ENCODE measurements at places on chromosomes 7 and 10.

DNA sequence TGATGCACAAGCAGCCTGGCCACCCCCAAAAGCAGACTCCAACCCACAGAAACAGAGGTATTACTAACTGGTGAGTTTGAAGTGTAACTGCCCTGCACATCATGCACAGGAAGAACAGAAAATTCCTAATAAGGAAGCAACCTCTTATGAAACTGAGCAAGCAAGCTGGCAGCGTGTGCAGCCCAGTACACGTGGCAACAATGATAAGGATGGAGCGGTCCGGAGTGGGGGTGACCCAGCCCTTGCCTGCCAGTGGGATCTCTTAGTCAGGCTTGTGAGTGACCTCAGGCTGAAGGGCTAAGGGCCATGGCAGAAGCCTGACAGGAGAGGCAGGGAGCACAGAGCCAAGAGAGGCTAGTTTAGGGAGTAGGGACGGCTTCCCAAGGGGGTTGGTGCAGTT is 22.1 kb upstream of the AOAH start:
- DNase-seq: no peak

GRCh38 chr7:33946094-33946699 is 40.9 kb downstream of the BMPER start:
- DNase-seq: no peak

GRCh38 chr10:124648738-124649137 is 95.4 kb downstream of the FAM53B start:
- peak; percentile 9 for DNase-seq

DNA sequence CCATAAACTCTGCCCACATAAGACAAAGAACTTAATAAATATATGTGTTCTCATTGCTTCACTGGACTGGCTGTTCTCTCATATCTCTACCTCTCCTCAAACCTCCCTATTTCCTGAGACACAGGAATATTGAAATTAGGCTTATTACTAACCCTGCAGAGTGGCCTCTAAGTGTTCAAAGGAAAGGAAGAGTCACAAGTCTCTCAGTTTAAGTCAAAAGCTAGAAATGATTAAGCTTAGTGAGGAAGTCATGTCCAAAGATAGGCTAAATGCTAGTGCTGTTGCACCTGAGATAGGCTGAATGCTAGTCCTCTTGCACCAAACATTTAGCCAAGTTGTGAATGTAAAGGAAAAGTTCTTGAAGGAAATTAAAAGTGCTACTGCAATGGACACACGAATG is 41.1 kb downstream of the GNAI1 start:
- no peak for DNase-seq

GRCh38 chr10:1577945-1578344 is 159.4 kb downstream of the ADARB2 start:
- no peak for DNase-seq

- DNase-seq: no peak
These were observed 35.7 kb downstream of the GSDME start for GRCh38 chr7:24721481-24722001.

DNA sequence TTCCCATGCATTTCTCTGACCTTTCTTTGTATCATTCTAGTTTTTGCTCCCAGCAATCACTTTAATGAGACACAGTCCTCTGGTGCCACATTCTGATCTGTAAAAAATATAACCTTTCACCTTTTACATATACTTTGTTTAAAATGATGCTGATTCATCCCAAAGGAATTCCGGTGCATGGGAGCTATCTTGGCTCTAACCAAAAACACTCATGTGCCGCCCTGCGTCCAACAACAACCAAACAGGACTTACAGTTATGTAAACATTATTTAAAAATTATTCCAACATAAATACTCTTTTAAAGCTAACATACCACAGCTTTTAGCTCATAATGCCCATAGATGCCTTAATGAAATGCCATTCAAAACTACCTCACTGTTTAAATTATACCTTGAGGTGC is 7.7 kb upstream of the OPALIN start:
- DNase-seq: no peak

DNA sequence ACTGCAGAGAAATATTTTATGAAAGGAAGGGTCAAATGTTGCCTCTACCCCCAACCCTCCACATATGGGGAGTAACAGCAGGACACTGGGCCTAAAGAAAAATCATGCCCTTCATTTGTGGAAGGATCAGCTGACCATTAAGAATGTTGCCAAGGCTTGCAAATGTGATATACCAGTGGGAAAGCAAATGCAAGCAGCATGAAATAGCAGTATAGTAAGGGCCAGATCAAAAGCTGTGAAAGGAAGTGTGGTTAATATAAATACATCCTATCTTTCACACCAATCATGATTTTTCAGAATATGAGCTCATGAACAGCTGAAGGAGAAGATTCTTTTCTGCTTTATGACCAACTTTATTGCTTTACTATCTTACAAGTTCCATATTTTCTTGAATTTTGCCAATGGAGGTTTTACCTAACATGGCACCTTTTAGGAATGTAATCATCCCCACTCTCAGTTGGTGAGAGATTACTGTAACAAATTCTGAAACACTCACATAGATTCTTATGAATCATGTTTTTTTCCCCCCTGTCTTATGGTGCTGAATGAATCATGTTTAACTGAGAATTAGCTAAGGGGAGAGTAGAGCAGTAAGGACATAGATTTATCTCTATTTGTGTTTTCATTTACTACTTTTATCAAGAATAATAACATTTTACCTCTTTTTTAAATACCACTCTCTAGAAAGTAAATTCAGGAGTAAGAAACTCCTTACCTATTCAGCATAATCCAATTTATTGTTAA is 12.1 kb upstream of the ATAD1 start:
- no peak for DNase-seq

DNA sequence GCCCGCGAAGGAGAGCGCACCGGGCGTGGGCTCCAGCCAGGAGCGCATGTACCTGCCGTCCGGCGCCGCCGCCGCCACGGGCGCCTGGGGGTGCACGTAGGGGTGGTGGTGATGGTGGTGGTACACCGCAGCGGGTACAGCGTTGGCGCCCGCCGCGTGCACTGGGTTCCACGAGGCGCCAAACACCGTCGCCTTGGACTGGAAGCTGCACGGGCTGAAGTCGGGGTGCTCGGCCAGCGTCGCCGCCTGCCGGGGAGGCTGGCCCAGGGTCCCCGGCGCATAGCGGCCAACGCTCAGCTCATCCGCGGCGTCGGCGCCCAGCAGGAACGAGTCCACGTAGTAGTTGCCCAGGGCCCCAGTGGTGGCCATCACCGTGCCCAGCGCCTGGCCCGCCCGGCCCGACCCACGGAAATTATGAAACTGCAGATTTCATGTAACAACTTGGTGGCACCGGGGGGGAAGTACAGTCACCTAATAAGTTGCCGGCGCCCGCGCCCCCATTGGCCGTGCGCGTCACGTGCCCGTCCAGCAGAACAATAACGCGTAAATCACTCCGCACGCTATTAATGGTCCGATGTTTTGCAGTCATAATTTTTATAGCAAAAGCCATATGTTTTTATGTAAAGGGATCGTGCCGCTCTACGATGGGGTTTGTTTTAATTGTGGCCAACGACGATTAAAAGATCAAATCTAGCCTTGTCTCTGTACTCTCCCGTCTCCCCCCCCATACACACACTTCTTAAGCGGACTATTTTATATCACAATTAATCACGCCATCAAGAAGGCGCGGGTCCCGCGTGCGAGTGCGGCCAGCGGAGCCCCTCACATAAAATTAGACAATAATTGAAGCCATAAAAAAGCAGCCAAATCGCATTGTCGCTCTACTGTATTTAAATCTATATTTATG is at the start of gene HOXA9:
HOXA9 (minus strand) TSS at position 449 of the 907 bp plus-strand sequence; CDS start at position 369, 80 bp downstream.
- no peak for DNase-seq

GRCh38 chr7:11592699-11593098 is 239.3 kb downstream of the THSD7A start:
- DNase-seq: no peak

DNA sequence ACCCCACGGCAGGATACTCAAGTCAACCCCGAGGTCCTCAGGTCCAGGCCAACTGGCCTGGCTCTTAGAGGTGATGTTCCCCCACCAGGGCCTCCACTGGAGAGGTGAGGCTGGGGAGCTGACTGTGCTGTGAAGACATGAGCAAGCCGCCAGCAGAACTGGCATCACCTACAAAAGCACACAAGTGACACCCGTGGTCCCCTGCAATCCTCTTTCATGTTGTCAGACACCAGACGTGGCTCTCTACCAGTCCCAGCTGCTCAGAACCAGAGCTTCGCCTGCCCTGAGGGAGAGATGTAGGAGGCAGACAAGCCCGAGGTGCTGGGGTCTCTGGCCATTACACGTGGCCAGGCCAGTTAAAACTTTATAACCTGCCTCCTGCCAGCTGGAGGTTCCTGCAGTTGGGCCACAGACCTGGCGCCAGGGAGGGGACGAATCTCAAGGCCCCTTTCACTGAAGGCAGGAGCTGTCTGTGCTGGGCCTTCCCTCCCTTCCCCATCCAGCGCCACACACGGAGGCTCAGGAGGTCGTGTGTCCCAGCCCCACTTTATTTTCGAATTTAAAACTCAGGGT is 2.2 kb downstream of the COMTD1 start:
- peak; percentile 64 for DNase-seq

- peak; percentile 82 for DNase-seq
These were observed 148.8 kb downstream of the HECW1 start for GRCh38 chr7:43260980-43261878.

GRCh38 chr10:113960617-113961181 is 83.0 kb upstream of the ADRB1 start:
- DNase-seq: no peak

- peak; percentile 29 for DNase-seq
These were observed 234.3 kb downstream of the COBL start for GRCh38 chr7:51082096-51082840.

DNA sequence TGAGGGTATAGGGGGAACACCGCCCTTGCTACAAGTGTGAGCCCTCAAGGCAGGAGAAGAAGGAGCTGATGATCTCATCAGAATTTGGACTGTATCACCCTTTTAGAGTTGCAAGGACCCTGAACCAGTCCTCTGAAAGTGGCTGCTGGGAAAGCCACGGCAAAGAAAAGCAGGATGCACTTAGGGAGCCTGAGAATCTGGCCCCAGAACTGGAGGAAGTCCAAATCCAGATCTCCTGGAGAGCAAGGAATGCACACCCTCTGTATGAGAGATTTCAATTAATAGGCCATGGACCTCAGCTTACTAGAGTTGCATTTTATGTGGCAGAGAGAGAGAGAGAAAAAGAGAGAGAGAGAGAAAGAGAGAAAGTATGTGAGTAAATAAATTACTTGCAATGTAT is 662.9 kb downstream of the CCSER2 start:
- DNase-seq: no peak

DNA sequence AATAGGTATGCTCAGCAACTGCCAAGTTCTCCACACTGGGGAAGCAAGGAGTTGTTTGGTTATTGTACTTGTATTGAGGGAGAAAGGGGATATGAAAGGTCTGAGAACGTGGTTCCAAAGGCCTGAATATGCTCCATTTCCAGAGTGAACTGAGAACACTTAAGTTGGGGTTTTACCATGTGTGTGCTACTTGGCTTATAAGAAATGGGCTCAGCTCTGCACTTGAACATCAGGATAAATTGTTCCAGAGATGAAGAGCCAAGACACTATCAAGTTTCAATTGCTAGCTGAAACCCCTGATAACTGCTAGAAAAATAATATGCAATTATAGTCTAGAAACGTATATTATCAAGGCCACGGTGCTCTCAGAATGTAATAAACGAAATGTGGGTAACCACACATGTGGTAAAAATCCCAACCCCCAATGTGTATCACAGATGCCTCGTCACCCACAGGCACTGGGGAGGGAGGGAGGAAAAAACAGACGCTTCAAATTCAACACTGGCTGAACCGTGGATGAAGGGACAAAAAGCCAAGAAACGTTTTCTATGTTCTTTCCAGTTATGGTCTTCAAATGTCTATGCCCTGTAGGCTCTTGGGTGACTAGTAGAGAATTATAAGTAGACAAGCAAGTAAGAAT is 16.3 kb downstream of the ELMO1 start:
- DNase-seq: no peak

GRCh38 chr7:102318482-102318971 is 31.9 kb downstream of the SH2B2 start:
- no peak for DNase-seq

- DNase-seq: no peak
These were observed 587 bp upstream of the CELF2 start for GRCh38 chr10:11017000-11017569.

- no peak for DNase-seq
These were observed 13.2 kb downstream of the OSBPL3 start for GRCh38 chr7:24966802-24967201.

DNA sequence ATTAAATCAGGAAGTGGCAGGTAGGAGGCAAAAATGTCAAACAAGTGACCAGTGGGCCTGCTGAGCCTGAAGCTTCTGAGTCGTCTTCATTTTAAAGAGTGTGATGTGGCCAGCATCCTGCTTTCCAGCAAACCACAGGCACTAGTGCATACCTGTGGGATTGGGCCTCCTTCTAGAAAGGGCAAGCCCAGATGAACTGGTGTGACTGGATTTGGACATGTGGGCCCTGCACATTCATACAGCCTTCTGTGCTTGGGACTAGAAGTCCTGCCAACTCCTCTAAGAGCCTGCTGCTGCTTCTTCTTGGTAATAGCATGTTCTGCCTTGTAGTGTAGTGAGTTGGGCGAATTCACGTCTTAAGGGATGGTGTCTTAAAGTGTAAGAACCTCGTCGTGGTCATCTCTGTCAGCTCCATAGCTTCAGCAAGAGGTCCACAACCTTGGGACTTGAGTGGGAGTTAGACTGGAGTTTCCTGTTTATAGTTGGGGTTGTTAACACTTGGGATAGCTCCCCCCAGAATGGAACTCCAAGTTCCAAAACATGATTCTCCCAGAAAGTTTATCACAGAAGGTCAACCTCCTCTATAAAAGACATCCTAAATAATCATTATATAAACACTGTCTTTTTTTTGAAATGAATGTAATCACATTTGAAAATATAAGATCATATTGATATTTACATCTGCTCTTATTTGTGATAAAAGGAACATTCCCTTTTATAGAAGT is 11.2 kb downstream of the BMPER start:
- DNase-seq: no peak

DNA sequence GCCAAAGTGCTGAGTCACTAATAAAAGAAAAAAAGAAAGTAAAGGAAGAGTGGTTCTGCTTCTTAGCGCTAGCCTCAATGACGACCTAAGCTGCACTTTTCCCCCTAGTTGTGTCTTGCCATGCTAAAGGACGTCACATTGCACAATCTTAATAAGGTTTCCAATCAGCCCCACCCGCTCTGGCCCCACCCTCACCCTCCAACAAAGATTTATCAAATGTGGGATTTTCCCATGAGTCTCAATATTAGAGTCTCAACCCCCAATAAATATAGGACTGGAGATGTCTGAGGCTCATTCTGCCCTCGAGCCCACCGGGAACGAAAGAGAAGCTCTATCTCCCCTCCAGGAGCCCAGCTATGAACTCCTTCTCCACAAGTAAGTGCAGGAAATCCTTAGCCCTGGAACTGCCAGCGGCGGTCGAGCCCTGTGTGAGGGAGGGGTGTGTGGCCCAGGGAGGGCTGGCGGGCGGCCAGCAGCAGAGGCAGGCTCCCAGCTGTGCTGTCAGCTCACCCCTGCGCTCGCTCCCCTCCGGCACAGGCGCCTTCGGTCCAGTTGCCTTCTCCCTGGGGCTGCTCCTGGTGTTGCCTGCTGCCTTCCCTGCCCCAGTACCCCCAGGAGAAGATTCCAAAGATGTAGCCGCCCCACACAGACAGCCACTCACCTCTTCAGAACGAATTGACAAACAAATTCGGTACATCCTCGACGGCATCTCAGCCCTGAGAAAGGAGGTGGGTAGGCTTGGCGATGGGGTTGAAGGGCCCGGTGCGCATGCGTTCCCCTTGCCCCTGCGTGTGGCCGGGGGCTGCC is at the start of gene IL6:
IL6 (plus strand) TSS at position 294 of the 807 bp plus-strand sequence; CDS start at position 357, 63 bp downstream.
- peak; percentile 44 for DNase-seq

GRCh38 chr10:43086321-43086942 is 9.6 kb downstream of the RET start:
- DNase-seq: peak; percentile 38

GRCh38 chr10:110859973-110860376 is 11.8 kb upstream of the PDCD4 start:
- DNase-seq: no peak
